GM12892 (cell line): ENCODE measurements at places on chromosomes 13 and 19.
A peak's percentile ranks its signal among the peaks of the same experiment; 100 is the strongest.

GRCh38 chr13:36509369-36509768, 77.1 kb downstream of the CCNA1 start:
- DNase-seq: no peak

DNA sequence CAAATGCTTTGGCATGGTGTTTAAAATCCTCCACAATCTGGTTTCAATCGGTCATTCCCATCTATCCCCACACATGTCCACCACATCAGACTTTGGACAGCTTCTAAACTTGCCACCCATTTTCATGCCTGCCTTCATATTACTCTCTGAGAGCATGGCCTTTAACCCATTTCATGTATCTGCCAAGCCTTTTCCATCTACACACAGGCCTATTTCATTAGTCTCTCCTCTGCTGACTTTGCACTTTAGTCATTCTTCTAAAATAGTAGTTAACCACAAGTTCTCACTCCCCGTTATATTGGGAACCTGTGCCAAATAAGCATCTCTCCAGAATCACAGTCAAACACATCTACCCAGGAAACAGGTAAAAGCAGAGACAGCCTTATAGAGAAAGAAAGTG, 142.2 kb downstream of the MZT1 start:
- DNase-seq: no peak

DNA sequence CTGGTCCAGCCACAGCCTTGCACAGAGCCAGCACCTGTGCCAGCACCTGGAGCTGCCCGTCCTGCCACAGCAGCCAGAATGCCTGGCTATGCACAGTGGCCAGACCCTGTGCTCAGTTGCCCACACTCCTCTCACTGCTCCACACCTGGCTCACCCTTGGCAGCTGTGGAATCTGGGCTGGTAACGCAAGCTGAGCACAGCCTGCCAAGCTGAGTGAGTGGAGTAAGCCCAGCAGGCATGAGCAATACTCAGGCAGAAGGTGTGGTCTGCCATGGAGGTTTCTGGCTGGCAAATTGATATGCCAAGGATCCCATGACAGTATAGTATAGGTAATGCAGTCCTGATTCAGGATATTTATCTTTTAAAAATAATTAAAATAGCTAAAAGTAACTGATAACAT, 122.2 kb downstream of the PCDH9 start:
- DNase-seq: no peak

GRCh38 chr13:27446986-27447583, 3.3 kb downstream of the MTIF3 start:
- no peak for DNase-seq

DNA sequence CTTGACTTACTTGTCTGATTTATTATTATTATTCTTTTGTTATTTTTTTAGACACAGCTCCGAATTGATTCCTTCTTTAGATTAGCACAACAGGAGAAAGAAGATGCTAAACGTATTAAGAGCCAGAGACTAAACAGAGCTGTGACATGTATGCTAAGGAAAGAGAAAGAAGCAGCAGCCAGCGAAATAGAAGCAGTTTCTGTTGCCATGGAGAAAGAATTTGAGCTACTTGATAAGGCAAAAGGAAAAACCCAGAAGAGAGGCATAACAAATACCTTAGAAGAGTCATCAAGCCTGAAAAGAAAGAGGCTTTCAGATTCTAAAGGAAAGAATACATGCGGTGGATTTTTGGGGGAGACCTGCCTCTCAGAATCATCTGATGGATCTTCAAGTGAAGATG, 29.4 kb downstream of the ERCC5 start:
- no peak for DNase-seq

DNA sequence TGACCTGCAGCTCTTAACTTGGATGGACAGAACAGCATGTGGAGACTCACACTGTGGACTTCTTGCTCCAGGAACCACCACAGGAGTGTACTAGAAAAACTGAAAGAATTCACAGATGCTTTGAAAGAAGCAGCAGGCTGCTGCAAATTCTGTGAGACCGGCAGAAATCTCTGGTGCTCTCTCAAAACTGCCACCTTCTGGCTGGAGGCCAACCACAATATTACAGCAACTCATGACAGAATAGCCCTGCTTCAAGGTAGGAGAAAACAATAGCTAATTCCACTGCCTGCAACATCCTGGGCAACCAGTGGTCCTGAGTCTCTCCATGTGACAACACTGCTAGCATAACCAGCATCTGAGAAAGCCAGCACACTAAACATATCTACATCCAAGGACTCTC, 26.9 kb downstream of the CDK8 start:
- no peak for DNase-seq

GRCh38 chr13:58852076-58852475, 1220.5 kb downstream of the PCDH17 start:
- DNase-seq: no peak

DNA sequence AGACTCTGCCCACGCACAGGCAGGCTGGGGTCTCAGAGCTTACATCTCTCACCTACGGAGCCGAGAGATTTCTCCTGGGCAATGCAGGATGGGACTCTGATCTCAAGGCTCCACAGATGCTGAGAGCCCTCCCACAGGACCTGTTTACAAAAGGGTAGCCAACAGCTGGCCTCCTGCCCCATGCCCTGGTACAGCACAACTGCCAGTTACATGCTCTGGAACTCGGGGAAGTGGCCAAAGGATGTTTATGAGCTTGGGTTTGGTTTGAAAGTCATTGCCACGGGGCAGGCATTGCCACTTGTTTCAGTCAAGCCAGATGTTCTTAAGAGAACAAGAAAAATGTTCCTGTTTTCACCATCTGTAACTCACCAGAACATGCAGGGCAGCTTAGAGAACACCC, 3.5 kb downstream of the DHRS12 start:
- no peak for DNase-seq

GRCh38 chr13:77383097-77383496, 56.2 kb upstream of the MYCBP2 start:
- no peak for DNase-seq

- DNase-seq: no peak
Observed at GRCh38 chr13:37811441-37811840, 58.1 kb downstream of the TRPC4 start.

GRCh38 chr13:40787062-40787461, 2.3 kb upstream of the SLC25A15 start:
- DNase-seq: no peak

DNA sequence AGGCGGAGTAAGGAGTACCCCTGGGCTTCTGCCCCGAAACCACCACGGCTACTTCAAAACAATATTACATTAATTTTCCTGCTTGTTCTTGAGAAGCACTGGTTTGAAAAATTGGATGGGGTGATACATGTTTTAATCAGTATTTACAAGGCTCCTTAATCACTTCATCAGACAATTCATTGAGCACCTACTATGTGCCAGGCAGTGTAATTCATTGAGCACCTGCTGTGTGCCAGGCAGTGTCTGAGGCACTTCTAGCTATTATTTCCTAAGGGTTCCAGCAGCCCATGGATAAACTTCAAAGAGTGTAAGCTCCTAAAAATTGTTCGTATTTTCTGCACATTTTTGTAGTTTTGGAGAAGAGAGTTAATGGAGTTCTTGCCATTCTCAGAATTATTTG, 1.6 kb upstream of the GAS6 start:
- no peak for DNase-seq

GRCh38 chr19:40614622-40615411, 13.6 kb downstream of the LTBP4 start:
- no peak for DNase-seq

GRCh38 chr13:93535251-93535650, 308.6 kb downstream of the GPC6 start:
- no peak for DNase-seq

DNA sequence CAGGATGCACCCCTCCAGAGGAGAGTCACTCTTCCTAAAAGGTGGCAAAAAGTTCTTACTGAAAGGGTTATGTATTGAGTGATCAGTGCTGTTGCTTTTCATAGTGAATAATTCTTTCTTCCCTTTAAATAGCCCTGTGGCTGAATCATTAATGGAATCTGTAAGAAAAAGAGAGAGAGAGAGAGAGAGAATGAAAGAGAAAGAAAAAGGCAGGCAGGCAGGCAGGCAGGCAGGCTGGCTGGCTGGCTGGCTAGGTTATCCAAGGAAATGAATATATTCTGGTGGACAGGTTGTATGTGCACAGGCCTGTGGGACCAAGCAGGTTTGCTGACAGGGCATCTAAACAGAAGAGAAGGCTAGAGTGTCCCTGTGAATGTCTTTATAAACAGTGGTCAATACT, 100.5 kb downstream of the DLEU7 start:
- DNase-seq: no peak

DNA sequence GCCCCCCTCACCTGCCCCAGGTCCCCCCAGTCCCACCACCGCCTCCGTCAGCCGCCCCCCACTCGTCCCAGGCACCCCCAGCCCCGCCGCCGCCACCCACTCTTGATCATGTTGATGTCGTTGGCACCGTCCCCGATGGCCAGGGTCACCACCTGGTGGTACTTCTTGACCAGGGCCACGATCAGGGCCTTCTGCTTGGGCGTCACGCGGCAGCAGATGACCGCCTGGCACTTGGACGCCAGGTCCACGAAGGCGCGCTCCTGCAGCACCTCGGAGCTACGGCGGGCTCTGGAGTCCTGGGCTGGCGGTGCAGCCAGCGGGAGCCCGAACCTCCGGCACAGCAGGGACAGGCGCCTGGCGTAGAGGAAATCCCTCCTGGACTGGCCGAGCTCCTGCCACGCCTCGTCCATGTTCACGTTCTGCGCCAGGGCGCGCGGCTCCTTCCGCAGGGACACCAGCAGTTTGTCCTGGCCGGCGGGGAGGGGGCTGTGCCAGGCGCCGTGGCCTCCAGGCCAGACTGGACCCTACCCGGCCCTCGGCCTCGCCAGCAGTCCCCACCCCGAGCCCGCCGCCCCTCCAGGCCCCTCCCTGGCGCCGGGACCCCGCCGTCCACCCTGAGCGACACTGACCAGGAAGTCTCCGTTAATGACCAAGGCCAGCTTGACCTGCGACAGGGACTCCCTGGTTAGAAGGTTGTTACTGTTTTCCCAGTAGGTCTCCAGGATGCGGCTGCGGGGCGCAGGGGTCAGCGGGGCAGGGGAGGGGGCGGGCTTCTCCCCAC, 22.6 kb downstream of the ATP8B3 start:
- no peak for DNase-seq

GRCh38 chr19:12665281-12665573, 1.3 kb downstream of the MAN2B1 start:
- peak; percentile 73 for DNase-seq

DNA sequence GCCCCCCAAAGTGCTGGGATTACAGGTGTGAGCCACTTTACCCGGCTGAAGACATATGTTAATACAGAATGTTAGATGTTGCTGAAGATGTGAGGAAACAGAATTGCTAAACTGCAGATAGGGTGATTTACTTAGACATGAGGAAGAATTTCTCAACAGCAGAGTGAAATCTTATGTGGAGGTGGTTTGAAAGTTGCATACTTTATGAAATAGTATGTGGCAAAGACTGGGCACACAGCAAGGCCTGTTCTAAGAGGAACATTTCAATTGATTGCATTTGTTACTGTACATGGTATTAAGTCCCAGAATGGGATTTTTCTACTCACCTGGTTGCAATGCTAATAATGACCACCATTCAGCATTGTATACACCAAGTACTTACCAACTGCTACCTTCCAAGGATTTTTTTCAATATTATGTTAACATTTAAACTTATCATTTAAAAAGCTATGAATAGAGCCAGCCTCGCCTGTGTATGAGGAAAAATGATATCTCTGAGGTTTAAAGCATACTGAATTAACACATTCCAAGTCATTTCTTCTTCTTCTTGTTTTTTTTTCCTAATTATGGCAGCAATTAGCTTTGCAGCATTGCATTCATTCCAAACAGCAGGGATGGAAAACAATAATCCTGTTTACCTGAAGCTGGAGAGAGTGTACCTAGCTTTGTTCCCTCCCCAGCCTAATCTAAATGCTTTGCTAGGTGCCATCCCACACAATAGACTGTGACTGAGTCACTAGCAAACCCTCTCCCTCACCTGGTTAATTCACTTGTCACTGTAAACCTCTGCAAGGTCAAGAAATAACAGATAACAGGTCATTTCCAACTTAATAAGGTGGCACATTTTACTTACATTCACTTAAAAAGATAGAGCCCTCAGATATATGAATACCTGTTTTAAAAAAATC, 19.4 kb upstream of the KLF5 start:
- DNase-seq: no peak

DNA sequence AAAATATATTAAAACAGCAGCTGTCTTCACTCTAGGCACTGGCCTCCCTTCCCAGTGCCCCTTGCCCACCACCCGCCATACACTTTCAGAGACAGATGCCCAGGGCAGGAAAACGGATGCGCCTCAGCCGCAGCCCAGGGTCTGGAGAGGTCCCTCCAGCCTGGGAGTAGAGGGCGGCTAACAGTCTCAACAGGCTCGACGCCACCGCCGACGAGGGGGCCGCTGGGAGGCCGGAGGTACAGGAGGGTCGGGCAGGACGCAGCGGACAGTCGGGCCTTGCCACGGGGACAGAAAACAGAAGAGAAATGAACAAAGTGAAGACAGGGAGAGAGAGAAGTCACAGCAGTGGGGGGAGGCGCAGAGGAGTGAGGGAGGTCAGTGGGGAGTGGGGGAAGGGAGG, 27.1 kb downstream of the C19orf47 start:
- no peak for DNase-seq

DNA sequence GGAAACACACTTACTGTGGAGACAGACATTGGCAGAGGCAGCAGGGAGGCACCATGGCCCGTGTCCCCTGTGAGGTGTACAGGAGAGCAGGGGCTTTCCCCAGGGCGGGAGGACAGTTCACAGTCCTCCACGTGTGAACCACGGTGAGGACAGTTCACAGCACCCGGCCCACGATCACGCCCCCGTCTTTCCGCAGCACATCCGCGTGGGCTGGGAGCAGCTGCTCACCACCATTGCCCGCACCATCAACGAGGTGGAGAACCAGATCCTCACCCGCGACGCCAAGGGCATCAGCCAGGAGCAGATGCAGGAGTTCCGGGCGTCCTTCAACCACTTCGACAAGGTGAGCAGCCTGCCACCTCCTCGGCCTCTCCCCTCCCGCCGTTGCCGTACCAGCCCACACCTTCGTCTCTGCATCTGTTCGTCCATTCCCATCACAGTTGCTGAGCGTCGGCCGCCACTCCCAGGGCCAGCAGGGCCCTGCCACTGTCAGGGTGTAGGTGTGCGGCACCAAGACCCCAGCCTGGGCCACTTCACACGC, 17.4 kb downstream of the CAPN12 start:
- no peak for DNase-seq

DNA sequence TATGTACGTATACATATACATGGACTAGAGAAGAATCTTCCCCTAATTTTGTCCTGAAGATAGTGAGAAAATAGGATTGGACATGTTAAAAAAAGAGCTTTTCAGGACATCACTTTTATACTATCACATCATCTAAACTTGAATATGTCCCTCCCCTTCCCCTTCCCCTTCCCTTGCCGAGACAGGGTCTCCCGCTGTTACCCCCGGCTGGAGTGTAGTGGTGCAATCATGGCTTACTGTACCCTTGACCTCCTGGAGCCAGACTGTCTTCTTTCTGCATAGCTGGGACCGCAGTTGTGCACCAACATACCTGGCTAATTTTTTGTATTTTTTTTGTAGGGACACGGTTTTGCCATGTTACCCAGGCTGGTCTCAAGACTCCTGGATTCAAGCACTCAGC, 6.6 kb downstream of the HNRNPM start:
- no peak for DNase-seq
